ENCODE measurements at places on chromosomes 5 and 9.
A peak's percentile ranks its signal among the peaks of the same experiment; 100 is the strongest.

DNA sequence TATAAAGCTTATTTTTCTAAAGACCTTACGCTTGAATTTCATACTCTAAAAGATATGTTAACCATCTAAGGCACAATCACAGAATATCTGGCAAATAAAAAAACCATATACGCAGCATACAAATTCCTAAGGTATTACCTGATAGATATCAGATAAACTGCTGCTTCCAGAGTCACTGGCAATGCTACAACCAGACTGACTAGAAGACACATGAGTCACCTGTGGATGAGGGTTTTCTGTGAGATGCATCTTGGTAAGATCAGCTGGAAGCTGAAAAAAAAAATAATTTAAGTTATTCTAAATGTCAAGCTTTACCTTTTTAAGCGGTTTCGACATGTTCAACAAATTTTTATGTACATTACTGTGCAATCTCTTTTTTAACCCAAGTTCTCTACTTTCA is 113.8 kb downstream of the RAPGEF6 start:
- no peak for DNase-seq

DNA sequence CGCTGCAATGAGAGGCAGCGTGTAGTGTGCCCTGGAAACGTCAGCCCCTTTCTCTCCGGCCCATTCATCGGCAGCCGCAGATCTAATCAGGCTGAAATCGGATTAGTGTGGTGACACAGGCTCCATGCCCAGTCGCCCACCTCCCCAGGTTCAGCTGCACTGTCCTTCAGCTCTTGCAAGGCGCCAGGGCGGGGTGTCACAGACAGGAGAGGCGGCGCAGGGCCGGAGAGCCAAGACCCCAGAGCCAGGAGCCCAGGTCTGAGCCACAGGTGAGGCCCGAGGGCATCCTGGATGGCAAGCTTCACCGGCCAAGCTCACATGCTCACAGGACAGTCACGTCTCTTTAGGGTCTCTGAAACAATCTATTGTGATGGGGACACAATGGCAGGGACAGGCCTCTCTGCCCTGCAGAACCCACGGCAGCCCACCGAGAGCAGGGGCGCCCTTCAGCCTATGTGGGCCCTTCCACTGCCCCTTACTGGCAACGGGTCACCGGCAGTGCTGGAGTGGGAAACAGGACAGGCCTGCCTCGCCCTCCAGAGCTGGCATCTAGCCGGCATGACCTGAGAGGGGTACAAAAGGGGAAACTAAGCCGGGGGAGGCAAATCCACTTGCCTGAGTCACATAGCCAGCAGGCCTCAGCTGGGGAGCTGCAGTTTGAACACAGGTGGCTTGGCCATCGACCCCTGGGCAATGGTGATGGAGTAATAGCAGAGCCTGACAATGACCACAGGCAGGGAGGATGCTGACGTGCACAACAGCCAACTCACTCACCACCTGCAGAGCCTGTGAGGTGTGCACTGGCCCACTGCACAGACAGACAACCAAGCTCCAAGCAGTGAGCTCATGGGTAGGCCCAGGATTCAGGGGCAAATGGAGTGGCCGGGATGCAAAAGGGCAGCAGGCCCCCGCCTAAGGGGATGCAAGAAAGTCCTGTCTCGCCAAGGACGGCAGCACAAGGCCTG is 48.1 kb downstream of the VAV2 start:
- no peak for DNase-seq

GRCh38 chr5:81848362-81848880 is 97.5 kb upstream of the SSBP2 start:
- peak; percentile 54 for DNase-seq

DNA sequence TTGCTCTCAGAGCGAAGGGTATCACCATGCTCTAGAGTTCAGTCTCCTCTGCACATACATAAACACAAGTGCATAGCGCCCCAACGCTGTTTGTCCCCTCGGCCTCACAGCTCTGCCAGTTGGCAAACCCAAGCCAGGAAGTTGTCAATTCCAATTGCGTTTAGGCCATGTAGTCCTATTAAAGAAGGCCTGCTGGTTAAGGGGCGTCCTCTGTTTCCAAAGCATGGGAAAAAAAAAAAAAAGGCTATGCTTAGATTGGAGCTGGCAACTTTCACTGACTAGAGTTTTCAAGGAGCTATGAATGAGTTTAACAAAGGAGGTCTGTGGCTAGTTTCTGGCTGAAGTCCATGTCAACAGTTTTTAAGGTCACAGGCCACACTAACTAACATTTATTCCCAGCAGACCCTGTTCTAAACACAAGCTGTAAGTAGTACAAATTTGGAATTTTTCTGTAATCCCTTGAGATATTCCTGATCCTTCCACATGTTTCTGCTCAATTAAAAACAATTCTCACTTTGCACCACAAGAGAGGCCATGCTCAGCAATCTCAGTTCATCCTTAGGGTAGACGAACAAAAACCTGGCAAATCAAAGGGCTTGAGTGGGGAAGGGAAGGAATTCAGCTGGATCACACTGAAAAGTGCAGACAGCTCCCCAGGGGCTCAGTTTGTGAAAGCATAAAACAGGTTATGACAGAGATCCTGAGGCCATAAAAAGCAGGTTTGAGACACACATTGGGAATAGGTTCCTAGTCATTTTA is 187.7 kb downstream of the DENND1A start:
- no peak for DNase-seq

DNA sequence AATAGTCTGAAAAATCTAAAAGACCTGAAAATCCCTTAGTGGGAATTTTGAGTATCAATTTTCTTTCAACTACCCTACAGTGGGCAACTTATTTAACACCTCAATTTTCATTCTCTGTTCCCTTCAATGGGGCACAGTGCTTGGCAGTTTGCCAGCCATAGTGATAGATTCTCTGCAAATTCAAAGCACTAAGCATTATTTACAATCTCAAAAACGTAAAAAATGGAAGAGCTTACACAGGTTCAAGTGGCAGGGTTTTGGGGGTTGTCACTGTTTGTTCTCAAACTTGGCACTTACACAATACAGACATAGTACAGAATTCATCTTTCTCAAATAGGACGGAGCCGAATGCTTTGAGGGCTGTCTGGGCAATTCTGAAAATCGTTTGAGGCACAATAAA is 515.0 kb downstream of the EFNA5 start:
- DNase-seq = no peak

Data from common myeloid progenitor, CD34-positive (primary cell).